ENCODE measurements at places on chromosomes 4 and X. TPM values are rescaled to one million over a fixed set of nuclear protein-coding genes. Genes with fewer than 3 reads are reported as not detected.

GRCh38 chr4:25031077-25031621 lies 403 bp upstream of the LGI2 start:
- DNase-seq = peak; percentile 14

DNA sequence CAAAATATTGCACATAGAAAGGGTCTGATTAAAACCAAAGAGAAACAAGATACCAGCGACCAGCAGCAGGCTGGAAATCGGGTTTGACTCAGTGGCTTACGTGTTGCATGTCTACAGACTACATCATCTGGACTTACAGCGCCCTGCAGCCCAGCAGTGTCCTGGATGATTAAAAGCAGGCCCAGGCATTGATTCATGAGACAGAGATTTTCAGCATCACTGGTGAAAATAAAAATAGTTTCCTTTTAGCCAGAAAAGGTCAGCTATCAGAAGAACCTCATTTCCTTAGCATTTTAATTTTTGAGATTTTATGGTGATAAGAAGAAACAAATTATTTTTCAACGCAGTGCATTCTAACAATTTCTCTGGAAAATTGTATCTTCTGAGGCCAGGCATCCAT lies 190.6 kb downstream of the PTTG2 start:
- no peak for DNase-seq

GRCh38 chr4:153791746-153792617 lies 3.1 kb upstream of the SFRP2 start:
- DNase-seq = peak; percentile 49

GRCh38 chr4:30903502-30904214 lies 183.5 kb downstream of the PCDH7 start:
- no peak for DNase-seq

DNA sequence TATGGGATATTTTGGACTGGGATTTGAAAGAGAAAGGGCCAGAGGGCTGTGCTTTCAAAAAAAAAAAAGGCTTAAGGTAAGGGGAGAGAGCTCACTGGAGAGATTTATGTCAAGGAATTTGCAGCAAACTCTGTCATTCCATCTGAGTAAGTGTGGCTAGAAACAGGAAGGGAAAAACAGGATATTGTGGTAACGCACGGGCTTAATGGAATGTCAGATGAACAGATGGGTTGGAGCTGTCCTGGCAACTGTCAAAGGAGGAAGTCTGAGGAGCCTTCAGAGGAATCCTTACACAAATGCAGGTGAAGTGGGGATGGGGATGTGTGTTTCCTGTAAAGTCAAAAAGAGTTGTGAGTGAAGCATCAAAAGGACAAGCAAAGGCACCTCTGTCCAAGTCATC lies 15.1 kb upstream of the NKX3-2 start:
- DNase-seq = no peak

GRCh38 chr4:185534866-185535611 lies at the start of gene PDLIM3:
TSS of gene PDLIM3 (minus strand) at chr4:185535507. CDS start at chr4:185535434, 73 bp downstream.
- DNase-seq = peak; percentile 58

- peak; percentile 23 for DNase-seq
Observed at GRCh38 chr4:121073004-121073435, 685 bp upstream of the NDNF start.

- DNase-seq = no peak
Observed at GRCh38 chr4:88745581-88746163, 48.0 kb upstream of the NAP1L5 start.

DNA sequence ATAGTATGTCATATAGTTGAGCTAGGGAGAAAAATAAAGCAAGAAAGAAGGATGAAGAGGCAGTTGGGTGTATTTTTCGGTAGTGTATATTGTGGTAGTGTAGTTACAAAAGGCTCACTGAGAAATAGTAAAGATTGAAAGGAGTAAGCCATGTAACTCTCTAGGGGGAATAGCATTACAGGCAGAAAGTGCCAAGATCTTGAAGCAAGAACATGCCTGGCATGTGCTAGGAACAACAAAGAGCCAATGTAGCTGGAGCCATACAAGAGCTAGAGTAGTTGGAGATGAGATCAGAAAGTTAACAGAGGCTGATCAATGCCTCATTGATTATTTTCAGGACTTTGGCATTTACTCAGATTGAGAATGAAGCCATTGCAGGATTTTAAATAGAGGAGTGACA lies 3.0 kb downstream of the ABCE1 start:
- no peak for DNase-seq

DNA sequence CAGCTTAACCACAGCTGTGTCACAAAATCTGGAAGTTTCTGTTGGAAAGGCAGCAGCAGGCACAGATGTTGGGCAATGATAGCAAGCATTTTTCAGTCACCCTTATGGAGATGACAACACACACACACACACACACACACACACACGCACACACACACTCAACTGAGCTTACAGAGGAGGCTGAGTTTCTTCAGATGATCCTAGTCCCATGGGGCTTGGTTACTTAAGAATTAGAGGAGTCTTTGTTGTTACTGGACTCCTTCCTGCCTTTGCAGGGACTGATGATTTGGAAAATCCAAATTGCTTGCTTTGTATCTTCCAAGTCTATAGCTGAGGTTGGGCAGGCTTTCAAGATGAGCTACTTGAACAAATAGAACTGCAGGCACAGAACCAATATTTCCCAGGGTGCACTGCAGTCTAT lies 740.1 kb upstream of the PITX2 start:
- no peak for DNase-seq

DNA sequence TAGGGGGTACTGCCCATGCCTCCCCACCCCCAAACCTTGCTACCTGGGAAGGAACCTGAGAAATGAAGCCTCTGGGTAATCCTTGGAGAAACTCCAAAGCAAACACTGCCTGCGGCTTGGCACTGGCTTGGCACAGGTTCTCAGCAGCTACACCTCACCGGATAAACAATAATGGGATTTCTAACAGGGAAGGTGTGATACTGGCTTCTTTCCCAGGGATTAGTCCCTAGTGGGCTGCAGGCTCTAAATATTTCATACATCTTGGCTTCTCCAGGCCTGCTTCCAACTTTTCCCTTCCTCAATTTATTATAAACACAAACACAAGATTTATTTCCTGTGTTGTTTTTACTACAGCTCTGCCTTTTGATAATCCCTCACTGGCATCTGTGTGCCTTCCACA lies 12.5 kb downstream of the SEC24D start:
- DNase-seq = peak; percentile 47

- no peak for DNase-seq
Observed at GRCh38 chr4:41154010-41154813, 60.1 kb downstream of the APBB2 start.

DNA sequence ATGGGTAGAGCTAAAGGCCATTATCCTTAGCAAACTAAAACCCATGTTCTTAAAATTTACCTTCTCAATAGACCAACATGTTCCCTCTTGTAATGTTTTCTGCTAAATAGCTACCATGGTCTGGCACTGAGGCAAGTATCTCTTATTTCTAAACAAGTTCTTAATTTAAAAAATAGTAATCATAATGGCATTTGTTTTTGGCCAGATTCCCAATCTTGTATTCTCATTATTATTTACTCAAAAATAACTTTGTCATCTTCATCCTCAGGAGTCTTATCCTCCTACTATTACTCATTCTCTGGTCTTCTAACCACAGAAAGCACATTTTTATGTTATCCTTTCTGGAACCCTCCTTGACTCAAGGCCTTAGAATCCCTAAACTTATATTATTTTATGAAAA lies 931.2 kb downstream of the CCSER1 start:
- no peak for DNase-seq

- DNase-seq = no peak
Observed at GRCh38 chr4:48212165-48212564, 57.5 kb downstream of the TEC start.

DNA sequence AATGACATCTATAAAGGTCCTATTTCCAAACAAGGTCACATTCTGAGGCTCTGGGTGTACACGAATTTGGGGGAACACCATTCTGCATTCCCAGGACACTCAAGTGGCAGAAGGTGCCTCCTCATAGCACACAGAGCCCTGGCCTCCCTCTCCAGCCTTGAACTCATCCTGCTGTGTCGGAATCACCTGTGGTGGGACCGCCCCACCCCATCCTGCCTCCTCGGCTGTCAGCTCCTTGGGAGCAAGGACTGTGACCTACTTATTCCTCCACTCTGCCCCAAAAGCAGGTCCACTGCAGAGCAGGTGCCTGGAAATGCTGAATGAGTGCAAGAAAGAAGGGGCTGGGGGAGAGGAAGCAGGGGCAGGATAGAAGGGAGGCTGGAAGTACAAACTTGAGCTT lies 33.5 kb downstream of the HTRA3 start:
- DNase-seq = peak; percentile 3

GRCh38 chr4:106767991-106768390 lies 268.1 kb downstream of the DKK2 start:
- no peak for DNase-seq

DNA sequence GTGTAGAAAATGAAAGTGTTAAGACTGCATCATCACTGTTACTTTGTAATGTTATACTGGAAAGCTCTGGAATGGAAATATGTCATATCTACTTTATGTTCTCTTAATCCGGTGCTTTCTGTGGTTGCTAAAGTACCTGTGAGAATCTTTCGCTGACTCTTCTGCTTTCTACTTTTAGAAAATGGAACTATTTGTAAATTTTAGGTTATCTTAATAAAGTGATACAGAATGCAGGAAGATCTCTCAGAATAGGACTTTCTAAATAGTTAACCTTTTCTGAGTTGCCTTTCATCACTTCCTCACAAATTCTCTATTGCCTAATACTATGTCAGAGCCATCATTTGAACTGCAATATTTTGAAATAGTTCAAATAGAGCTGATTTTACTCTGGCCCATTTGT lies 69.3 kb downstream of the BMP2K start:
- no peak for DNase-seq

DNA sequence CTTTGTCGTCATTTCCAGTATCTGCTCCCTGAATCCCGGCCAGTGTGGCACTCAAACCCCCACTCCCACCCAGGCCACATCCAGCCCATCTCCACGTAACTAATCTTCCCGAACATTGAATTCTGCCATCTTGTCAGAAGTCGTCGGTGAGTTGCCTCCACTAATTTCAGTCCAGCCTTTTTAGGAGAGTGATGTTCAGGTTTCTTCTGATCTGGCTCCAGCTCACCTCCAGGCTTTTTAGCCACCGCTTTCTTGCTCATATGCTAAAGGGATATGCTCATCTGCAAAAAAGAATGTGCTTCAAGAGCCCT lies 1.3 kb downstream of the TMEM165 start:
- DNase-seq = no peak

- DNase-seq = no peak
Observed at GRCh38 chr4:151418856-151419255, 9.9 kb downstream of the FHIP1A start.

DNA sequence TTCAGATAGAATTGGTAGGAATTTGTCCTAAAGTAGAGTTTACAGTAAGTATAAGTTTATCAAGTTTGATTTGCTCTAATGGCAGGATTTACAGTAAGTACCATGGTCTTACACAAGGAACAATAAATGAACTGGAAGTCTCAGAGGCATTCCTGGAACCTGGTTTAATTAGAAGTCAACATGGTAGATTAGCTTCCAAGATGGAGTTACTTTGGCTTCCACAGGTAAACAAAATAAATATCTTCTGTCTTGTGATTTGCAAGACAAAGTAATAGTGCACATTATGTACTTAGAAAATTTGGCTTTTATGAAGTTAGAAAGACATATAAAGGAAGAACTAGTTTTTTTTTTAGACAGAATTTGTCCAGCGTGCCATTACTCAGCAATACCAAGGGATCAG lies 190.7 kb downstream of the GLUD2 start:
- DNase-seq = no peak

PIN4 gene
- total RNA-seq = not detected

CABS1 gene
- not detected for total RNA-seq

FMR1NB gene
- total RNA-seq = not detected

TENM3 gene
- 3.4 TPM for total RNA-seq

LAMTOR3 gene
- 19.5 TPM for total RNA-seq

MRFAP1L1 gene
- total RNA-seq = 35.5 TPM

SPANXD gene
- not detected for total RNA-seq

F8A1 gene
- 1.8 TPM for total RNA-seq

C4orf54 gene
- not detected for total RNA-seq

CXCR3 gene
- total RNA-seq = 1.3 TPM

SHROOM3 gene
- total RNA-seq = 430 TPM

MAGED4B gene
- total RNA-seq = 4.3 TPM

HCCS gene
- 4.5 TPM for total RNA-seq

EGF gene
- total RNA-seq = 1.1 TPM

LINC00632 gene
- total RNA-seq = 16.8 TPM

Measured in transverse colon (tissue), 4 donors.